Smooth muscle cell of the brain vasculature (primary cell): ENCODE measurements at places on chromosomes 7 and 10.

DNA sequence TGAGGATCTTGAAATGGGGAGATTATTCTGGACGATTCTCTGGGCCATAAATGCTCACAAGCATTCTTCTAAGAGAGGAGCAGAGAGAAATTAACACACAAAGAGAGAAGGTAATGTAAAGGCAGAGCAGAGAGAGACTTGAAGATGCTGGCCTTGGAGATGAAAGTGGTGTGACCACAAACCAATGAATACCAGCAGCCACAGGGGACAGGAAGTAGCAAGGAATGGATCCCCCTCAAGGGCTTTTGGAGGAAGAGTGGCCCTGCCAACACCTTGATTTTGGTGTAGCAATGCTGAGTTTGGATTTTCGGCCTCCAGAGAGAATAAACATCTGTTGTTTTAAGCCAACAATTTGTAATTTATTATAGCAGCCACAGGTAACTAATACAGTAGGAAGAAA lies 1155.6 kb downstream of the TYW1 start:
- no peak for DNase-seq

DNA sequence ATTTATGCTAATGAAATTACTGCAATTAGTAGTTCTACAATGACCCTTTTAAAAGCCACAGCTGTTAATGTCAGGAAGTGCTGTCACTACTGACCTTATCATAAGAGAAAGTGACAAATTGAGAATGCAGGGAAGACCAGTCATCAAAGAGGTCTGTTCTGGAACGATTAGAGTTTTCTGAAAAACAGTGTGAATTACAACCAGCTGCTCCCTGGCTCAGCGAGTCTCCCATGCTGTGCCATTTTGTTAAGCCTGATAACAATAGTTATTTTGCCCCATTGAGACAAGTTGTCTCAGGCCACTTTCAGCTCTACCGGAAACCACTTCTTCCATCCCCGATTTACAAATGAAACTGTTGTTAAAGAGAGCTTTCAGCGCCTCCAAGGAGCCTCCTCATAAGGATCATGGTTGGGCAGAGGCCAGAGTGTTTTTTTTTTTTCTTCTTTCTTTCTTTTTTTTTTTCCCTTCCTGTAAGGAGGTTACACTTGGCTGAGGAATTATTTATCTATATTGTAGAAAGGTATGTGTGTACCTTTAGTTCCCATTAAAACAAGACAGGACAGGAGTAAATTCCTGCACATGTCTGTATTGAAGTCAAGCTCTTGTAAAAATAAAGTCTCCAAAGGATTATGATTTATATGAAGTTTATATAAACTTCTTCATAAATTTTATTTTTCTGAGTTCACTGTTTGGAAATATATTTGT lies 173.6 kb downstream of the CDCA7L start:
- no peak for DNase-seq

DNA sequence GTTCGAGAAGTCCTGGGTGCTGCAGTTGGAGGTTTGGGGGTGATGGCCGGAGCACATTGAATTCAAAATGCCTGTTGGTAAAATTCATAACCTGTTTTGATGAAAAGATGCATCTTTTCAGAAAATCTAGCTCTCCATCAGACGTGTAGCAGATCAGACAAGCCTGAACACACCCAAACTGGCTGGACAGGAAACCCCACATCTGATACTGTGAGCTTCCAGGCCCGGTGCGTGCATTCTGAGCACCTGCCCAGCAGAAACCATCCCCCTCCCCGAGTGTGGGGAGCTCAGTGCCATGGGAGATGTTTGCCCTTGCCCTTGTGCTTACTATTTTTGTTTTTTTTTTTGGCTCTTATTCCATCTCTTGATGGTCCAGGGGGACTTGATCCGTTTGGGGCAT lies 417.1 kb downstream of the TCERG1L start:
- no peak for DNase-seq

DNA sequence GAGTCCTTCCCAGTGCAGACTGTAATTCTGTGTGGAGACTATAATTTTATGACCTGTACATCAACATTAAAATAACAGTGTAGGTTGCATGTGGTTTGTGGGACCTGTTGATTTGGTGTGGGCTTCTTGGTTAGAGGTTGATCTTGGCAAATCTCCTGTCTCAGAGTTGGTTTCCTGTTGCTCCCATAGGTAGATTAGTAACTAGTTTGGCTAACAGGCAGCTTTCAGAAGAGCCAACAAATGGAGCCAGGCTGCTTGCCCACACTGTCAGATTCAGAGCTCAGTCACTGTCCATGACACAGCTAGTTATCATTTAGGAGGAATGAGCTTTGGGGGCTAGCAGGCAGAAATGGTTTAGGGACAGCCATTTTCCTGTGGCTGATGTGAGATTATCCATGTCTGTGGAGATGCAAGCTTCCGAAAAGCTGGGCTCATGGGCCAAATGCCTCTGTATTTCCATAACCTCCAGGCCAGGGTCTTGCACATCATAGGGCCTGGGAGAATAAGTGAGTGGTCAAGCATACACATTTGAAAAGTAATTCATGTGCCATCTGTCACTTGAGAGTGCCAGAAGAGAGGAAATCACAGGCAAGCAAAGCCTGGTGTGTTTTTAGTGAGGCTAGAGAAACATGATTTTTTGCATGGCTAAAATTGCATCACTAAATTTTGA lies 33.4 kb downstream of the CCM2 start:
- DNase-seq: no peak

- DNase-seq: no peak
Measured at GRCh38 chr10:51501396-51501795, 198.0 kb downstream of the CSTF2T start.

DNA sequence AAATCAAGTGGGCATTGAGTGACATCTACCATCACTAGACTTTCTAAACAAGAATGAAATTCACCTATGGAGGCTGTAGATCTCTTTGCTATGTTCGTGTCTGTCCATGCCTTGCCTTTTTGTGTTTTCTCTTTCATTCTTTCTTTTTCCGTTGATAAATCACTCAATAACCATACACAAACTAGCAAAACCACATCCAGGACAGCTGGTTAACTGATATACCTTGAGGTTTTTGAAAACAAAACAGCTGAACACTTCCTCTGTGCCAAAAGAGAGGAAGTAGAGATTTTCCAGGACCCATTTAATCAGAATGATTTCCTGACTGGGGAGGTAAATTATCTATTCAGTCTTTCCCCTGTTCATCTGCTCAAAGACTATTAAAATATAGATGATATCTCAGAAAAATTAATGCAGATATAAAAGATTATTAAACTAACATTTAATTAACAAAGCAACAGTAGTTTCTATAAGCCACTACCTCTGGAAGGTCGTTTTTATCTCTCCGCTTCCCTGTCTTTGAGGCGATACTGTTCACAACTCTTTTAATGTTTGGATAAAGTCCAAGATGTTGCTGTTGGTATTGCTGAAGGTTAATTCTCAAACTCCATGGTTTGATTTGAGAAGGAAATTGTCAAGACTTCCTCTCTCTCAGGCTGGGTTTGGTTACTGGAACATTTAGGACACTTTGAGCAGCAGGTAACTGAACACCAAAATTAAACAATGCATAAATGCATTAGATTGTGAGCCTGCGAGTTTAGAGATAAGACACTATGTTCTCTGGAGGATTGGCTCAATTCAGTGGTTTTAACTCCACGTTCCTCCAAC lies 24.4 kb upstream of the C10orf67 start:
- DNase-seq: no peak

- DNase-seq: no peak
Measured at GRCh38 chr7:28018020-28018419, 162.6 kb downstream of the JAZF1 start.

DNA sequence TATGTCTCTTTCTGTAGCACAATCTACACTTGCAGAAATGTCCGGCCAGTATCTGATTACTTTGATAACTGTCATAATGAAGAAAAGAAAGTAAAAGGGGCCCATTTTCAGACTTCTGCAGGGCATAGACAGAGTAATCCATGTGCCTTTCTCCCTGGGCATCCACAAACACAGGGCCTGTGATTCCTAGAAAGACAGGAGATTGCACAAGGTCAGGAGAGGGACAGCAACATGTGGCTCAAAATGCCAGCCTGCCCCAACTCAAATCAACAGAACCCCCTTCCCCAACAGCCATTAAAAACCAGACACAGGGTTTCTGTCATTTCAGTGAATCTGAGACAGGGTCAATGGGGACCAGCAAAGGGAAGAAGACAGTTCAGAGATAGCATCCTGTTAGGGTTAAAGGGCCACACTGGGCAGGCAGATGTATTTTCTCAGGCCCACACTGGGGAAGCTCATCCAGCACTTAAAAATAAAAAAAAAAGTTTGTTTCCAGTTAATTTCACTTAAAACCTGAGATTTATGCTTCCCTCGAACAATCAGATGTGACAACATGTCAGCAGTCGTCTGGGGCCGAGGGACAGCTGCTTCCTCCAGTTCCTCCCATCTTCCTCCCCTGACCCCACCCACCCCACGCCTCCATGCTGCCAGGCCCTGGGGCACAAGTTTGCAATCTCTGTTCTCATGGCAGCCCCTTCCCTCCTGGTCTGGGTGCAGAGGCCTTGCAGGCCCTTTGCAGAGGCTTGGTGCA lies 30.7 kb upstream of the ACSL5 start:
- no peak for DNase-seq

GRCh38 chr7:73429215-73429614 lies 4.4 kb upstream of the FZD9 start:
- no peak for DNase-seq
